ENCODE measurements at places on chromosomes 3 and 15. TPM values are rescaled to one million over a fixed set of nuclear protein-coding genes. Genes with fewer than 3 reads are reported as not detected.

DNA sequence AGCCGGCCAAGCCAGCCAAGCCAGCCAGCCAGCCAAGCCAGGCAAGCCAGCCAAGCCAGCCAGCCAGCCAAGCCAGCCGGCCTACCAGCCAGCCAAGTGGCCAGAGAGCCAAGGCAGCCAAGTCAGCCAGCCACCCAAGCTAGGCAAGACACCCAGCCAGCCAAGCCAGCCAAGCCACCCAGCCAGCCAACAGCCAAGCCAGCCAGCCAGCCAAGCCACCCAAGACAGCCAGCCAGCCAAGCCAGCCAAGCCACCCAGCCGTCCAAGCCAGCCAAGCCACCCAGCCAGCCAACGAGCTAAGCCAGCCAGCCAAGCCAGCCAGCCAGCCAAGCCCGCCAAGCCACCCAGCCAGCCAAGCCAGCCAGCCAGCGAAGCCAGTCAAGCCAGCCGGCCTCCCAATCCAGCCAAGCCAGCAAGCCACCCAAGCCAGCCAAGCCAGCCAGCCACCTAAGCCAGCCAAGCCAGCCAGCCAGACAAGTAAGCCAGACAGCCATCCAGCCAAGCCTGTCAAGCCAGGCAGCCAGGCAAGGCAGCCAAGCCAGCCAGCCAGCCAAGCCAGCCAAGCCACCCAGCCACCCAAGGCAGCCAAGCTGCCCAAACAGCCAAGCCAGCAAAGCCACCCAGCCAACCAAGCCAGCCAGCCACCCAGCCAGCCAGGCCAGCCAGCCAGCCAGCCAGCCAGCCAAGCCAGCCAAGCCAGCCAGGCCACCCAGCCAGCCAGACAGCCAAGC is 200.5 kb downstream of the GOLGA6L6 start:
- no peak for DNase-seq

DNA sequence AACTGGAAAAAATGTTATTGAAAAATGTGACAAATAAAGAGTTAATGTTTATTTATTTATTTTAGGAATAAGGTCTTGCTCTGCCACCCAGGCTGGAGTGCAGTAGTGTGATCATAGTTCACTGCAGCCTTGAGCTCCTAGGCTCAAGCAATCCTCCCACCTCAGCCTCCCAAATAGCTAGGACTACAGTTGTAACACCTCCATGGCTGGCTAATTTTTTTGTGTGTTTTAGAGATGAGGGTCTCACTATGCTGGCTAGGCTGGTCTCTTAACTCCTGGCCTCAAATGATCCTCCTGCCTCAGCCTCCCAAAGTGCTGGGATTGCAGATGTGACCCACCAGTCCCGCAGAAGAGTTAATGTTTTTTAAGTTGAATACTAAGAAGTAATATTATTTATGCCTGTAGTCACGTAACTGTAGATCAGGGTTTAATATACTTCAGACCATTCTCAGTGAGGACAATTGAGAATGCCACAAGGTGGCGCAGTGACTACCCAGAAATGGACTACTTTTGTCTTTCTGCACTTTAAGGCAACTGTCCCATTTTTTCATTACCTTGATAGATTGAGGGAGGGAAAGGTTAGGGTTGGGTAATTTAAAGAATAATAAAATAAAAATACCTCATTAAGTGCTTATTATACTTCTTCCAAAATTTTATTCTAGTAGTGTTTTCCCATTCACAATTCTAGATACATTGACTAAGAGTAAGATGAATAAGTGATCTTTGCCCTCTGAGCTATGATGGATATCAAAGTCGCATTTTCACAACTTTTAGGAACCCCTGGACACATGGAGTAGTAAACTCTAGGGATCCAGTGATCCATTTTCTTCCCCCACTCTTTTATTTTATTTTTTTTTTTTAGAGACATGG is 6.0 kb downstream of the MUC13 start:
- no peak for DNase-seq

Gene SFMBT1
- total RNA-seq, result 17.8 TPM

Gene GRM2
- 0.32 TPM for total RNA-seq

DNA sequence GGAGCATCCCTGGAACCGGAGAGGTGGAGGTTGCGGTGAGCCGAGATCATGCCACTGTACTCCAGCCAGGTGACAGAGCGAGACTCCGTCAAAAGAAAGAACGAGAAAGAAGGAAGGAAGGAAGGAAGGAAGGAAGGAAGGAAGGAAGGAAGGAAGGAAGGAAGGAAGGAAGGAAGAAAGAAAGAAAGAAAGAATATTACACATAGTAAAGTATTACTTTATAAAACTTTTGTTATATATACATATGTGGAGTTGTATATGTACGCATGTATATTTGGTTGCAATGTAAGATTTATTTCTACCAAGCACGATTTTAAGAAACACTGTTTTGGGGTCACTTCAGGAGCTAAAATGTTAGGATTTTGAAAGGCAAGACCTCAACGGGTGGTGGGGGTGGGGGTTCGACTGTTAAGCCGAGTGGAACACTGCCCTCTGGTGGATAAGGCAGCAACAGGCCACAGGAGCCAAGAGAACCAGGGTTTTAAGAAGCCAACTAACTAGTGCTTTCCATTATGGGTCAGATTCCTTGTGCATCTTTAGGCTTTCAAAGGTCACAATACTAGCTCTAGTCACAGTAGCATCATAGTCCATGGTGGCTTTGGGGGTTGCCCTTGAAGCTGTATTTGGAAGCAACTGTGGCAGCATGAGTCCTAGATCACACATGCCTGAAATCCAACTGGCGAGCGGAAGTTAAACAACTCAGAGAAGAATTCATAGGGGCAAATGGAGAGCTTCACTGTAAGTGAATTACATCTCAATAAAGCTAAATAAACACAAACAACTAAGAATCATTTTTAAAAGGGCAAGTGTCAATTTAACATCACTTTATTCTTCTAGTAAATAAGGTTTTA is 22.5 kb downstream of the GLB1 start:
- DNase-seq, result no peak

GRCh38 chr3:53650928-53651661 is 156.7 kb downstream of the CACNA1D start:
- no peak for DNase-seq

- no peak for DNase-seq
Observed at GRCh38 chr15:40437752-40438687, 2.7 kb upstream of the BAHD1 start.

Measured in urinary bladder (tissue), 4 donors.